Kidney (tissue), 22 donors: ENCODE measurements at places on chromosomes 7 and 10. TPM values are rescaled to one million over a fixed set of nuclear protein-coding genes. Genes with fewer than 3 reads are reported as not detected.
A peak's percentile ranks its signal among the peaks of the same experiment; 100 is the strongest.

GRCh38 chr10:101468159-101468558 lies 114.2 kb downstream of the BTRC start:
- no peak for DNase-seq

DNA sequence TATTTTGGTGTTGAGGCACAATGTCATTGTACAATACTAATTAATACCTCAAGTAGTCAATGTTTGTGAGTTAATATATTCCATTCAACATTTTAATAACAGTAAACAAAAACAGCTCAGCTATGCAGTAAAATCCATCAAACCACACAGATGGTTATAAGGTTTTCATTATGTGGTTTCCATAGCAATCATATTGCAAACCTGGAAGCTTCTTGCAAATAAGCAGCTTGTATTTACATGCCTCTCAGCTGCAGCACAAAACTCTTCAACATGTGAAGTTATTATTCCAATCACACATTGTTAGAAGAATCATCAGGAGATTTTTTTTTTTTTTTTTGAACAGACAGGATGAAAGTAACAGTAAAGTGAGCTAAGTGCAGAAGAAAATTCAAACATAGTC lies 170.2 kb downstream of the SKAP2 start:
- DNase-seq, result no peak

DNA sequence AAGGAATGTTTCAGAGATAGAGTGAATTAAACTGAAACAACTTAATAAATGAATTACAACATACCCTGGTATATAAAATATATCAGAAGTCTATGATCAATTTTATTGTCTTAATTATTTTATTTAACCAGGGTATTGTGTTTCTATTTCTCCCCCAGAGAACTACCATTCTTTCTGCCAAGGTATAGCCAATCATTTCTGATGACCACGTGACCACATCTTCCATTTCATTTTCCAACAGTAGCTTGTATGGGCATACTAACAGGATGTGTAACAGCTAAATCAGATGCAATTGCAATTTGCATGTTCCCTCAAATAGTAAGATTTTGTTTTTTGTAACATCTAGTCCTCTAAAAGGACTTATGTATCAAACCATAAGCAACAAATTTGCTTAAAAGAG lies 123.9 kb upstream of the COL1A2 start:
- no peak for DNase-seq

- no peak for DNase-seq
Measured at GRCh38 chr10:4770801-4771553, 55.0 kb upstream of the AKR1E2 start.

Gene TMEM130
- 5.0 TPM for total RNA-seq

Gene WDR86
- 5.9 TPM for total RNA-seq

Gene MEOX2
- total RNA-seq, result 1.2 TPM

DNA sequence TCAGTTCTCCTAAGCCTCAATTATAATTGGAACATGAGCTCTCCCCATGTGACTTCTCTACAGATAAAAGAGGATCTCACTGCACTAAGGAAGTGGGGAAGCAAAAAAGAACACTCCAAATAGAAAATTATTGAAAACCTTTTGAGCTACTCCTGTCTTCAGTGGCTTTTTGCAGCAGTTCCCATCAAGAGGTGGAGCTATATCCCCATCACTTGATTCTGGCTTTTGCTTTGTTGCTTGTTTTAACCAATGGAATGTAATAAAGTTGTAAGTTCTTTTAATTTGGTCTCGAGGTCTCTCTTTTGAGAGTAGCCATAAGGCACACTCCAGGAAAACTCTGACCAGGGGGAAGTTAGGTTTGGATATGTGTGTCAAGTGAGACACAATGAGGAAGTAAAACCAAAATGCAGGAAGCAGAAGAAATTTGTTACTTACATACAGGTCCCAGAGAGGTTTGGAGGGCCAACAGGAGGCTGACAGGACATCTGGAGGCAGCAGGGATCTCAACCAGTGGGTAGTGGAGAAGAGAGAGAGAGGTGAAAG lies 569.4 kb downstream of the HTR7 start:
- peak; percentile 17 for DNase-seq

GRCh38 chr7:71687831-71688599 lies 556.1 kb downstream of the GALNT17 start:
- no peak for DNase-seq

Gene NKX2-3
- total RNA-seq, result not detected

Gene ITIH5
- 13.1 TPM for total RNA-seq

GRCh38 chr10:98273057-98273850 lies 5.3 kb upstream of the LOXL4 start:
- no peak for DNase-seq

DNA sequence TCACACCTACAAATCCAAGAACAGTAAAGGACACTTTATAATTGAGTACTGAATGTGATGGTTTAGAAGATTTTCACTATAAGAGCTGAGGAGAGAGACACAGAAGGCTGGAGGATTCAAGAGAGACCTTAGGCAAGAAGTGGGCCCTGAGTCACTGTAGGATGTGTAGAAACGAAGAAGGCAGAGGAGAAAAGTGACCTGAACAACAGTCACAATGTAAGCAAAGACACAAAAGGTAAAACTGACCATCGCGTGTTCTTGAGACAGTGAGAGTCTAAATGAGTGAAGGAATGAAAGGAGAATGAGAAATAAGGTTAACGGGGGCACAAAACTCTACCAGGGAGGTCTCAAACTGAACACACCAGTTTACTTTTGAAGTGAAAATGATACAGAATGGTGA lies 298.2 kb upstream of the LRGUK start:
- DNase-seq, result no peak

- peak; percentile 73 for DNase-seq
Measured at GRCh38 chr10:131758062-131758938, 142.5 kb upstream of the PPP2R2D start.

GRCh38 chr7:30845426-30846135 lies 66.1 kb upstream of the AQP1 start:
- DNase-seq, result no peak

Gene TRIM73
- 4.3 TPM for total RNA-seq

- DNase-seq, result no peak
Measured at GRCh38 chr10:69087590-69088470, at the start of gene SRGN. TSS of gene SRGN (plus strand) at chr10:69088103. CDS start at chr10:69088158, 55 bp downstream.

Gene CYTH3
- total RNA-seq, result 18.5 TPM

- no peak for DNase-seq
Measured at GRCh38 chr10:58241346-58241745, 26.3 kb downstream of the IPMK start.
